ENCODE measurements at places on chromosomes 7 and 10.

- no peak for DNase-seq
Observed at GRCh38 chr7:50852901-50853300, 70.2 kb upstream of the GRB10 start.

- DNase-seq = no peak
Observed at GRCh38 chr10:1736144-1736971, 967 bp downstream of the ADARB2 start.

- DNase-seq = peak; percentile 31
Observed at GRCh38 chr10:83127942-83128575, 1011.2 kb upstream of the GHITM start.

DNA sequence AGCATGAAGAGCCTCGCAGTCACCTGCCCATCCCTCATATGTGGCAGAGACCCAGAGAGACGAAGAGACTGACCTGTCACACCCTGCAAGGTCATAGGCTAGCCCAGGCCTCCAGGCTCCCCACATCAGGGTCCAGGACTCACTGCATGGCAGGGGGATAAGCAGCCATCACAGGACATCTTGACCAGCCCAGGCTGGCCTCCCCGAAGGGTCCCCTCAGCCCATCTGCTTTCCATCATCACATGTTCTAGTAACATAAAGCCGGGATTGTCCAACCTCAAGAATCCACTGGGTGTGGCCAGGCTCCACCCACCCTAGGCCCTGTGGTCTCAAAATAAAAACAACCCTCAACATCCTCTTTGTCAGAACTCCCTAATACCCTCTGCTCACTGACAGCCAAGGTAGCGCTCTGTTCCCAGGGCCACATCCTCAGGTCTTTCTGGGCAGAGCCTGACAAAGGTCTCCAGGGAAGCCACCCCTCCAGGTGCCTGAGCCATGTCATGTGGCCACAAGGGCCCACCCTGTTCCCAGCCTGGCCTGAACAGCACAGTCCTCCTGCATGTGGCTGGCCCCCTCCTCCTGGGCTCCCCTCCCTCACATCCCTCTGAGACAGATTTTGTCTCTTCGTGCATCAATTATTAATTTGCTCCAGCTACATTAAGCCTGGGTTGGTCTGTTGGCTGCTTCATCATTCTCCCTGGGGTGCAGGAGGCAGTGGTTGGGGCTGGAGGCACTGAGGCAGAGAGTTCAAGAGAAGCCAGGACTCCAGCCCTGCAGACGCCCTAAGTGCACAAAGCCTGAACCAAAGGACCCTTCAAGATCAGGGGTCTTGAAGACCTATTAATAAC is 131.8 kb upstream of the UNC5B start:
- DNase-seq = no peak

DNA sequence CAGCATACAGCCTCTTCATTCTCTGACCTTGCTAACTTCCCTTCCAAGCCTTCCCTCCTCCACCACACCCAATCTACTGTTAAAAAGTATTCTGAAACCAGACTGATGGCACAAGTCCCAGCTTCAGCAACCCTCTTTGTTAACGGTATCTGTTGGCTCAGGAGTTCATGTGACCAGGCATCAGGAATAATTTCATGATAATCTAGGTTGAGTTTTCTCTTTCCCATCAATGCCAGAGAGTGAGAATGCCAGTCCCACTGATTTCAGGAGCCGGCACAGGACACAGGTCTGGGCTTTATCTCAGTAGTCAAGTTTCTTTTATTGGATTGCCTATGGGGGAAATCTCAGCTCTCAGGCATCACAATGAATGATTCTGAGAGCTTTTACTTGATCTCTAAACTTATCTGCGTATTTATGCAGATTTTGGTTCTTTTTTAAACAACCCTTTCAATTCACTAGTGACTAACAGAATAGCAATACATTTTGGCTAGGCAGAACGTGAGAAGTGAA is 231.0 kb upstream of the LYZL1 start:
- peak; percentile 9 for DNase-seq

- DNase-seq = no peak
Observed at GRCh38 chr7:134847851-134848588, 68.6 kb downstream of the CALD1 start.

- peak; percentile 93 for DNase-seq
Observed at GRCh38 chr7:43658718-43659548, 70.4 kb downstream of the COA1 start.

GRCh38 chr10:34730726-34731125 is 84.4 kb downstream of the PARD3 start:
- DNase-seq = no peak

DNA sequence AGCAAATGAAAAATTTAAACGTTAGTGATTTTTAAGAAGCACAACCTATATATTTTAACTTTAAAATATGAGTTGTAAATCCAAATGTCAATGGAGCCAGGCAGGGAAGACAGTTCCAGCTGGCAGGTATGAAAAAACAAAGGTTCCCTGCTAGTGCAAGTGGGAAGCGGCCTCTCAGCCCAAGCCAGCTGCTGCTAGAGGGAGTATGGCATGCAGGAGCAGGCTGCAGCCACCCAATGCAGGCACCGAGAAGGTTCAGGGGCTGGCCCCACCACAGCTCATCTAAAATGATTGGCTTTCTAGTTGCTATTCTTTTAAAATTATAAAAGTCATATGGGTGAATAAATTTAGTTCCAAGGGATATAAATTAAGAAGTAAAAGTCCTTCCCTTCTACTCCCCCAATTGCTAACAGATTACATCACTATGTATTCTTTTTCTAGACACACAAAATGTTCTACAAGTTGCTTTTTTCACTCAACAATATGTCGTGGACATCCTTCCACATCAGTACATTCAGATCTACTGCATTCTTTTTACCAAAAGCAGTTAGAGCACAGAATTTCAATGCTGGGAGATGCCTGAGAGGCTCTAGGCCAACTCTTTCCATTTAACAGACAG is 69.3 kb downstream of the SGMS1 start:
- DNase-seq = no peak

GRCh38 chr10:6072215-6072934 is 10.2 kb upstream of the IL2RA start:
- no peak for DNase-seq

GRCh38 chr7:116342125-116342524 is 131.8 kb downstream of the TES start:
- DNase-seq = peak; percentile 34

GRCh38 chr7:122884186-122884585 is 2.1 kb downstream of the CADPS2 start:
- DNase-seq = no peak

DNA sequence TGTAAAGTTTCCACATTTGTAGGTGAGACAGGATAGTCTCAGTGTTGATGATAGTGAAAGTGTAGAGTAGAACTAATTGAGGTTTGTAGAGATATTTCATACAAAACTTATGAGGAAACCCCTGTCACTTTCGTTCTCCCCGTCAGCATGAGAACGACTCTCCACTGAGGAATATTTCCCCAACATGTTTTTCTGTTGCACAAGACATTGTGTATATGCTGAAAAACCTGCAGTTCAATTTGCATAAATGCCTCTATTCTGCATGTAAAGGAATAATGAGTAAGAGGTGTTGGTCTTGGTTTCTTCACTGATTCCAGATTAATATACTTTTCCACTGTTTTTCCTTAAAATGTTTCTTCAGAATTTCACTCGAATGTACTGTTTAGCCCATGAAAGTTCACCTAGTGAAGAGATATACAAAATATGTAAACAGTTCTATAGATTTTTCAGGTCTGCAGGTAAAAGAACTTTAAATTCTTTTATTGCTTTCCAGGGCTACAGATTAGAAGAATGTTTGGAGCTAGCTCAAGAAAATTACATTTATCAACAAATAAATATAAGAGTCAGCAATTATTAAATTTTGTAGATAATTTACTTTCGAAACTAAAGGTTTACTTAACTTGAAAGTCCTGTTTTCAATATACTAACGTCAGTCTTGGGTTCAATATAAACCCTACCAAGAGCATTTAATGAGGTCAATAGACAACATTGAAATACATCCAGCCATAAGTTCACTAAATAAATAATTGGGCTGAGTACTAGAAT is 37.2 kb downstream of the HEPACAM2 start:
- no peak for DNase-seq

DNA sequence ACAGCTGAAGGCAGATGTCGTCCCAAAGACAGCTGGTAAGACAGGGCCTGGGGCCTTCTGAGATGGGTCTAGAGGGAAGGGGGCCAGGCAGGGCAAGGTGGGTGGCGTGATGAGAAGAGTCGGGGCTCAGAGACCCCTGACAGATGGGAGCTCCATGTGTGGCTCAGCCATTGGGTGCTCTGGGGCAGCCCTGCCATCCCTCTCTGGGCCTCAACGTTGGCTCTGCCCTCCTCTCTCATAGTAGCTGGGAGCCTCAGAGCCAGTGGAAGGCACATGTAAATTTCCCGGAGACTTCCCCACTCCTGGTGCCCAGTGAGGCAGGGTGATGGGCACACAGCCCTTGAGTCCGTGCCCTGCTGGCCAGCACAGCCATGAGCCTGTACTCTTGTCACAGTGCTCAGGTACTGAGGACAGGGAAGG is 1.8 kb downstream of the PPIF start:
- no peak for DNase-seq

DNA sequence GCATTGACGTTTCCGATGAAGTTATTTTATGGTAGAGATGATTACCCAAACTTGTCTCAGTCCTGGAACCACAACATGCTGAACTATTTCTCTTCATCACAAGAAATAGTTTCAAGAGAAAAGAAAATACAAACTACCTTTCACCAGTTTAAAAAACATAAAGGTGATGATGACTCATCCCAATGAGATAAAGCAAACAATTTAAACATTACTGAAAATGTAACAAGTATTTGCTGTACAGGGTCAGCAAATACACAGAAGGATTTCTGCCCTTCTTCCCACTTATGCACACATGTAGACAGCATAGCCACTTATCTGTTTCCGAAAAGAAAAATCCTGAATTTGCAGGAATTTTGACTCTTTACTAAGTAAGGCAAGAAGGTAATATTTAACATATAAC is 50.8 kb downstream of the RHOBTB1 start:
- DNase-seq = no peak

- no peak for DNase-seq
Observed at GRCh38 chr7:150567871-150568301, 696 bp downstream of the GIMAP4 start.

DNA sequence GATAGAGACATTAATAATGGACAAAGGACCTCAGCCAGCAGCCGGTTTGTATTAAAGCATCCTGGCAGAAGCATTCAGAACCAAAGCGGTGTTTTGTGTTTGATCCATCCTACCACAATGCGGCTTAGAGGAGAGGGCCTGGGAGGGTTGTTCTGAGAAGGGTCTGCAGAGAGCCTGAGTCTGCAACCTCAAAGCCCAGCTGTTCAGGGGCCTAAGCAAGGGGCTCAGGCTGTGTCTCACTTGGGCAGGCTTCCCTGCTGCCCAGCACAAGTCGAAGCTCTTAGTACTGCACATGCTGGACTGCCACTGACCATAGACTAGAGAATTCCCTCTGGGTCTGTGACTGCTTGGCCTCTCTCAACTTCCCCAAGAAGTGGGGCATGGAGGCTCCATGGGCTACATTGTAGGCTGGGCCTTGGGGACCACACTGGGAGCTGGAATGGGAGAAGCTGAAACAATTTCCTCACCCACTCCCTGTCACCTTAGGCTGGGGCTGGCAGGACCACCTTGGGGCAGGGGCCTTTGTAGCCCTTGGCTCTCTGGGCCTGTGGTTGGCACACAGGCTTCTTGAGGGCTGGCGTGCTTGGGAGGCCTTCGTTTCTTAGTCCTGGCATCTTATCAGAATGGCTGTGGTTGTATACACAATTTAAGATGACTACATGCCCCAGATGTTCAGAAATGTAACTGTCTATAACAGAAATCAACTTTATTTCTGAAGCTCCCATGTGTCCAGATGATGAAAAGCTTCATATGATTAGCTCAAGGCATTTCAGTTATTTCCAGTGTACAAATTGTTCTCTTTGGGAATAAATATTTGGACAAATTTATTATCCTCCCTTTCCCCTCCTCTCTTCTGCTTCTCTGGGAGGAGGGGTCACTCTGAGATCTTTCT is 44.5 kb downstream of the LRRC18 start:
- no peak for DNase-seq

DNA sequence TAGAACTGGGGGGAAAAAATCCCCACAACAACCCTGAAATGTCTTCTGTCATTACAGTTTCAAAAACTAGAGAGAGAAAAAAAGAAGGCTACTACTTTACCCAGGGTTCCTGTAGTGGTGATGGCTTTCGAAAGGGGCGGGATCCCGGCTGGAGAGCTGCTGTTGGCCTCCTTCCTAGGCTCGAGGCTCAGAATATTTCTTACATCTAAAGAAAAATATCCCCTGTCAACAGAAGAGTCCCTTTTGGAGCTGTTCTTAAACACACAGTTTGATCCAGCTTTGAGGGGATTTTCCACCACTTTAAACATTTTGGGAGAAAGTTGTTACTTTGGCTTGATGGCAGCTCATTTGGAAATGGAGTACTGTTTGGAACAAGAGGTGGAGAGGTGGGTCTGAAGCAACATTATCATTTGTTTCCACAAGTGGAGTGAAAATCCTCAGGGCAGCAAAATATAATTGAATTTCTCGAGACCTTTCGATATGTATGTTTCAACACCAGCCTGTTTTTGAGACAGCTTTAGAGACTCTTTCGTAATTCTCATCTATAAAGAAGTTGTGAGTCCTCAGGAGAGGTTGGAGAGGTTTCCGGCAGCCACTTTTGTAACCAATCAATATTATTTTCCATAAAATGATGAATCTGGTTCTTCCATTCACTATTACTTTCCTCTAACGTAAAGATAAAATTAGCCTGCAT is 5.1 kb downstream of the HOXA13 start:
- no peak for DNase-seq

- DNase-seq = peak; percentile 79
Observed at GRCh38 chr10:33963729-33964128, 629.3 kb upstream of the NRP1 start.
